ENCODE measurements at places on chromosomes 12 and 14.

DNA sequence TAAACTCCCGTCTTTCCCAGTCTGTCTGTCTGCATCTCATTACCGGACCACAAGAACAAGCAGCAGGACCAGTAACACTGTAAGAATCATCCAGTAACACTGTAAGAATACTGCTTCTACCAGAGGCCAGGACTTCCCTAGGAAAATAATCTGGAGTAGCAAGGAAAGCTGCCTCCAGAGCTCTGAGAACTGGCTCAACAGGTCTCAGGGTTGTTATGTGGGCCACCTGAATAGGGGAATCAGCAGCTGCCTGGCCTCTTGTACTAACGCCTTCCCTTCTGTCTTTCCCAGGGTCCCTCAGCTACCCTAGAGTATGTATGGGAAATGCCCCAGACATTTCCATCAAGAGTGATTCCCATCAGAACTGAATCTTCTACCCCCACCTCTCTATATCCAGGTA, 954 bp upstream of the SLC39A2 start:
- DNase-seq = no peak

GRCh38 chr14:50272498-50272897, 39.5 kb downstream of the L2HGDH start:
- no peak for DNase-seq

DNA sequence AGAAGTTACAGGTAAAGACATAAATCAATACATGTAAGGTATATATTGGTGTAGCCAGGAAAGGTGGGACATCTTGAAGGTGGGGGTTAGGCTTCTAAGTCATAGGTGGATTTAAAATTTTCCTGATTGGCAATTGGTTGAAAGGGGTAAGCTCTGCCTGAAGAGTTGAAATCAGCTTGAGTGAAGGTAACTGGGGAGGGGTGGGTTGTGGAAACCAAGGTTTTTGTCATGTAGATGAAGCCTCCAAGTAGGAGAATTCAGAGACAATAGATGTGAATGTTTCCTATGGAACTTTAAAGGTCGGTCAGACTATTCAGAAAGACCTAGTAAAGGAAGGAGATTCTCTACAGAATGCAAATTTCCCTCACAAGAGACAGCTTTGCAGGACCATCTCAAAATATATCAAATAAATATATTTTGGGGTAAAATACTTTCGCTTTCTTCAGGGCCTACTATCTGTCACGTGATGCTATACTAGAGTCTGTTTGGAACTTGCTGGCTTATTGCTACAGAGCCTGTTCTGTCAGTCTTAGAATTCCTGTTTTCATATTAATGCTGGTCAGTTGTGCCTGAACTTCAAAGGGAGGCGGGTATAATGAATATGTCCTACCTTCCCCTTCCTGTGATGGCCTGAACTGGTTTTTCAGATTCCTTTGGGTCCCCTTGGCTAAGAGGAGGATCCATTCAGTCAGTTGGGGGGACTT, 20.6 kb upstream of the SPATA7 start:
- DNase-seq = no peak

DNA sequence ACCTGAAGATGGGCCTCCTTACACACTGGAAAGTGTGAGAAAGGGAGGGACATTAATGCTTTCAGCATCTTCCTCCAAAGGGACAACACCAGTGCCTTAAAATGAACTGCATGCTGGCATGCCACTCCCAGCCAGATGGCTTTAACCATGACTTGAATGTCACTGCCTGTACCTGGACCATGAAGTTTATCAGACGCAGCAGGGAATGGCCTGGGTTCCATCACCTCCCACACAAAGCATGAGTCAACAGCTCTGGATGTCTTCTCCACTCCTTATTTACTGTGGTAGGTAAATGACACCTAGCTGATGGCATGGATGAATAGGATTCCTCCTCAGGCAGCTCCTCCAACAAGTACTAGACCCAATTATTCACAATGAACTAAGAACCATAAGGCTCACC, 645.6 kb downstream of the SOX5 start:
- DNase-seq = no peak

GRCh38 chr14:68787092-68787992, 5.5 kb downstream of the ZFP36L1 start:
- DNase-seq = no peak

DNA sequence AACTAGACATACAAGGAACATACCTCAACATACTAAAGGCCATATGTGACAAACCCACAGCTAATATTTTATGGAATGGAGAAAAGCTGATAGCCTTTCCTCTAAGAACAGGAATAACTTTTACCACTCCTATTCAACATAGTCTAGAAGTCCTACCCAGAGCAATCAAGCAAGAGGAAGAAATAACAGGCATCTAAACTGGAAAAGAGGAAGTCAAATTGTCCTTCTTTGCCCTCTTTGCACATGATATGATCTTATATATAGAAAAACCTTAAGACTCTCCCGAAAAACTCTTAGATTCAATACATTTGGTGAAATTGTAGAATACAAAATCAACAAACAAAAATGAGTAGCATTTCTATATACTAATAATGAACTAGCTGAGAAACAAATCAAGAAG, 110.0 kb downstream of the ATP23 start:
- DNase-seq = no peak

GRCh38 chr12:22709292-22709691, 84.3 kb downstream of the ETNK1 start:
- DNase-seq = peak; percentile 52

DNA sequence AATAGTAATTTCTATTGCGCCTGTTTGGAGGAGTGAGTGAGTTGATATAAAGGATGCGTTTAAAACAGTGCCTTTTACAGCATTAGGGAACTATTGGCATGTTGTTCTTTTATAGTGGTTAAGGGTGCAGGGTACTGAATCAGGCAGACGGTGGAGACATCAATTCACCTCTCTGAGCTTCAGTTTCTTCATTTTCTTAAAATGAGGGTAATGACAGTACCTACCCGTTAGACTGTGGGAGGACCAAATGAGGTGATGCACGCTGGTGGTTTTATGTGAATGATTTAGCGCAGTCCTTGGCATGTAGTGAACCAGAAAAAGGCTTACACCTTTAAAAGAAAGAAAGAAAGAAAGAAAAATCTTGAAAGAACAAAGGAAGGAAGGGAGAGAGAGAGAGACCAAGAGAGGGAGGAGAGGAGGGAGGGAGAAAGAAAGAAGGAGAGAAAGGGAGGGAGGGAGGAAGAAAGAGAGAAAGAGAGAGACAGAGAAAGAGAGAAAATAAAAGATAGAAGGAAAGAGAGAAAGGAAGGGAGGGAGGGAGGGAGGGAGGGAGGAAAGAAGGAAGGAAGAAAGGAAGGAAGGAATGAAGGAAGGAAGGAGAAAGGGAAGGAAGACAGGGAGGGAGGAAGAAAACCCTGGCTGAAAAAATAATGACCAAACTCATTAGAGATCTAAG, 22.2 kb upstream of the CCND2 start:
- no peak for DNase-seq

DNA sequence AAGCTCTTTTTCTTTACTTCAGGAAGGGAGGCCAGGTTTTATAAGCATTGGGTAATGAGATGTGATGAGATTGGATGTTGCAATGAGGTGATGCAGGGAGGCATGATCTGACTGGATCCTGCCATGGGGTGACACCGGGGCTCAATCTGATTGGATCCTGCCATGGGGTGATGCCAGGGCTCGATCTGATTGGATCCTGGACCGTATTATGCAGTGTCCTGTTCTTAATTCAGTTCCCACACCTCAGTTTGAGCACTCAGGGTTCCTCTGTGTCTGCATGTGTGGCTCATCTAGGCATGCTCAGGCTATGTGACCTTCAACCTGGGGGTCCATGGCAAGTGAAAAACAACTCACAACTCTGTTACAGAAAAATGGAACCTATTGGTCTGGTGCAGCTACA, 166.4 kb downstream of the SLC15A4 start:
- no peak for DNase-seq

DNA sequence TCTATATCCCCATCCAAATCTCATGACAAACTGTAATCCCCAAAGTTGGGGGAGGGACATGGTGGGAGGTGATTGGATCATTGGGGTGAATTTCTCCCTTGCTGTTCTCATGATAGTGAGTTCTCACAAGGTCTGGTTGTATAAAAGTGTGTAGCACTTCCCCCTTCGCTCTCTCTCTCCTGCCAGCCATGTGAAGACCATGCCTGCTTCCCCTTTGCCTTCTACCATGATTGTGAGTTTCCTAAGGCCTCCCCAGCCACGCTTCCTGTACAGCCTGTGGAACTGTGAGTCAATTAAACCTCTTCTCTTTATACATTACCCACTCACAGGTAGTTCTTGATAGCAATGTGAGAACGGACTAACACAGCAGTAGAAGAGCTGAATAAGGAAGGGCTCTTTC, 62.6 kb upstream of the VASH1 start:
- no peak for DNase-seq

DNA sequence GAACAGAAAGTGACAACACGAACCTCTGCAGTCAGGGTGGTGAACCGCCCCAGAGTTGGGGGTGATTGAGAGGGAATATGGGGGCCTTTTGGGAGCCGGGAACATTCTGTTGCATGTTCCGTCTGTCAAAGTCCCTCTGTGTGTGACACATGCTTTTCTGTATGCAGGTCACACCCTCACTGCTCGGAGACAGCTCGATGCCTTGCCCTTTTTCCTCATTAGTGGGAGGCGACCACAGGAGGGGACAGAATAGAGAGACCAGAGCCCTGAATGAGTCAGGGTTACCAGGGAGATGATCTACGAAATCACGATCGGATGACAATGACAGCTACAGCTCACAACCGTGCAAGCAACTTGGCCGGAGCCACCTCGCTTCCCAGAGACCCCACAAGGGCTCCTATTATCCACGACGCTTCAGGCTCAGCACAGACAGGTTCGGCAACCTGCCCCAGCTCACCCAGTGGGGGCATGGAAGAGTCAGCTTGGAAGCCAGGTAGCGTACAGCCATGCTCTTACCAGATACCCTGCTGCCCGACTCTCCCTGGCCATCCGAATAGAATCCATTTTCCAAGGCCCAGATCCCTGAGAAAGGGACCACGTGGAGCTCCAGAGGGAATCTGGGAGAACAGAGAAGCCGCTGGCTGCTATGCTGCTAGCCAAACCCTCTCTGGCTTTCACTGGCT, 38.8 kb downstream of the TESC start:
- no peak for DNase-seq

- DNase-seq = no peak
Observed at GRCh38 chr12:3580094-3580749, 89.2 kb downstream of the PRMT8 start.

GRCh38 chr12:115000038-115000437, 316.1 kb upstream of the TBX3 start:
- no peak for DNase-seq

DNA sequence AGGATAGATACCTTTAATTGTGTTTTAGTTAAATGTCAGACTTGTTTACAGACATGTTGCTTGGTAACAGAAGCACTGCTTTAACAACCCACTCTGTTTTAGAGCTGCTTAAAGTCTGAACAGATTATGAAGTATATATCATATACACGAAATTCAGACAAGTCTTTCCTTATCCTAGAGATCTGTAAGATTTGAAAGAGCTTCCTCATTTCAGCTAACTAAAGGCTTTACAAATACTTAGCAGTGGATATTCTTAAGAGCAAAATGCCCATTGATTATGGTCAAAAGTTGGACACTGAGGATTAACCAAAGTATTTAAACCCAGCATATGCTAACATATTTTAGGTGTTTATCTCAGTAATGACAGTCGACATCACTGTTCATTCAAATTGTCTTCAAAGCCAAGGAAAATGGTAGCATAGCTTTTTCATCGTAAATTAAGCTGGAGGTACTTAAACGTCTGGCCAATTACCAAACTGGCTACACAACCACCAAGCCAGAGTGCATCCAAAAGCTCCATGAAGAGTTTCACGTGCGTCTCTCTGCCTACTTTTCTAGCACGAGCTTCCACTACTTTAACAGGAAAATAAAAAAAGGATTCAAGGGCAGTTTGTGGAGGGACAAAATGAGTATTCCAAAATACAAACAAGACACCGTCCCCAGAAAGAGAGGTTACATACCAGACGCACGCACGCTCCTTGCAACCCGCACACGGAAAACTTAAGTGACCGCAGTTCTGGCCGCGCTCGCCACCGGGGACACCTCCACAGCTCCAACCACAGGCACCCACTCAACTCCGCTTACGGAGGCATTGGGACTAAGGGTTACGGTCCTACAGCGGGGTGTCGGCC, 565 bp downstream of the CEP83 start:
- DNase-seq = no peak

GRCh38 chr14:38941488-38941887, 161.5 kb downstream of the SEC23A start:
- DNase-seq = no peak

DNA sequence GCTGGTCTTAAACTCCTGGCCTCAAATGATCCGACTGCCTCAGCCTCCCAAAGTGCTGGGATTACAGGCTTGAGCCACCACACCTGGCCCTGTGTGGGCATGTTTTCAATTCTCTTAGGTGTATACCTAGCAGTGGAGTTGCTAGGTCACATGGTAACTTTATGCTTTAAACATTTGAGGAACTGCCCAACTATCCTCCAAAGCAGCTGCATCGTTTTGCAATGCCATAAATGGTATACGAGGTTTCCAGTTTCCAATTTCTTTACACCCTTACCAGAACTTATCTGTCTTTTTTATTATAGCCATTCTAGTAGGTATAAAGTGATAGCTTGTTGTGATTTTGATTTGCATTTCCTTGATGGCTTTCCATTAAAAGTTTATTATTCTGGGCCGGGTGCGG, 25.1 kb downstream of the RBMS2 start:
- no peak for DNase-seq

DNA sequence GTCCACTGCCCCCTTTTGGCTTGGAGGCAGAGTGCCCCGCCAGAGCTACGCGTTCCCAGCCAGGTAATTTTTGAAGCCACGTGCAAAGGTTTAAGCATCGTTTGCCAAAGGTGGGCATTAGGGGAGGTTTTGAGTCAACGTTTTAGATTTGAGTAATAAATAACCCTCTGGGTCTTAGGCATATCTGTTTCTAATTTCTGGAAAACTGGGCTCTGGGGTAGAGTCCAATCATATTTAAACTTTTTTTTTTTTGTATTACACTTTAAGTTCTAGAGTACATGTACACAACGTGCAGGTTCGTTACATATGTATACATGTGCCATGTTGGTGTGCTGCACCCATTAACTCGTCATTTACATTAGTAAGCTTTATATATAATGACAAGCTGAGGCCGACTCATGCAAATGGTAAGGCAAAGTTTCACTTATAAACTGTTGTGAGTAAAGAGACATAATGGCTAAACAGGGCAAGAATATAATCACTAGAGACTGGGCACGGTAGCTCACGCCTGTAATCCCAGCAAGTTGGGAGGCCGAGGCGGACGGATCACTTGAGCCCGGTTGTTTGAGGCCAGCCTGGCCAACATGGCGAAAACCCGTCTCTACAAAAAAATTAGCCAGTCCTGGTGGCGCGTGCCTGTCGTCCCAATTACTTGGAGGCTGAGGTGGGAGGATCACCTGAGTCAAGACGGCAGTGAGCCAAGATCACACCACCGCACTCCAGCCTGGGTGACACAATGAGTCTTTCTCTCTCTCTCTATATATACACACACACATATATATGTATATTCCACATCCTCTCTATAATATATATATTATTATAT, 491 bp upstream of the NR2C1 start:
- DNase-seq = no peak

GRCh38 chr12:28145216-28145615, 45.0 kb upstream of the CCDC91 start:
- DNase-seq = no peak
